ENCODE measurements at places on chromosomes 7 and 10.

- no peak for DNase-seq
Measured at GRCh38 chr10:131093795-131094366, 217.6 kb downstream of the TCERG1L start.

GRCh38 chr7:141012044-141012685, 2.6 kb downstream of the MRPS33 start:
- no peak for DNase-seq

DNA sequence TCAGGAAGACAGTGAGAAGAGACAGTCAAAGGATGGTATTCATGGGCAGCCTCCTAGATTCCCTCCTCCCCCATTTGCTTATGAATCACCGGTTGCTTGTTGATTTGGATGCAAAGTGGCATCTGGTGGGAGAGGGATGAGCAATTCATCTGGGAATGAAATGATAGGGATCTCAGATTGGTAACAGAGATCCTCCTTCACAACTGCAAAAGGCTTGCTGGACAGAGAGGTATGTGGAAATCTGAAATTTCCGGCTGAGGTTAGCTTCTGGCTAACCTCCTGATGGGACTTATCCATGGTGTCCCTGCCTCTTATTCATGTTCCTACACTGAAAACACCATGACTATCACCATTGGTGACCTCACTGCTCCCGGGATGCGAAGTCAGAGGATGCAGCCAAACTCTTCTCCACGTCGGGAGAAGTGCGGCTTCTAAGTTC, 48.4 kb upstream of the PODXL start:
- no peak for DNase-seq

- no peak for DNase-seq
Measured at GRCh38 chr10:130921461-130921860, 390.1 kb downstream of the TCERG1L start.

DNA sequence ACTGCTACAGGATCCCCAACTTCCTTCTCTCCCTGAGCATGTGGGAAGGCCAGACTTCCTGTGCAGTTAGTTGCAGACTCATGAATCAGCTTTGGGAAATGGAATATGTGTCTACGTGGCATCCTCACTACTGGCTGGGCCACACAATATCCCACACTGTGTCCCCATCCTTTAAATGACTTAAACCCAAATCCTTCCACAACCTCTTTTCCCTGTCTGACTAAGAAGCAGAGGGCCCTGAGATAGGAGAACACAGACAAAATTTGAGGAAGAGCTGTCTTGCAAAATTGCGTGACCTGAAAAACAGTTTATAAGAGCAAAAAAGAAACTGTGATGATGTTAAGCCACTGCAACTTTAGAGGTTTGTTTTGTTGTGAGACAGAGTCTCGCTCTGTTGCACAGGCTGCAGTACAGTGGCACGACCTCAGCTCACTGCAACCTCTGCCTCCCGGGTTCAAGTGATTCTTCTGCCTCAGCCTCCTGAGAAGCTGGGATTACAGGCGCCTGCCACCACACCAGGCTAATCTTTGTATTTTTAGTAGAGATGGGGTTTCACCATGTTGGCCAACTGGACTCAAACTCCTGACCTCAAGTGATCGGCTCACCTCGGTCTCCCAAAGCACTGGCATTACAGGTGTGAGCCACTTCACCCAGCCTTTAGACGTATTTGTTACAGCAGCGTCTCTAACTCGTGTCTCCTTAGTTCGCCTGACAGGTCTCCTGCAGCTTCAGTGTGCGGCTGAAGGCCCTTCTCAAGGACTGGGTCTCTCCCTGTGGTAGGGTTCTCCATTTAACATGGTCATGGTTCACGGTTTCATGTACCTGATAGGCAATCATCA, 46.9 kb upstream of the SFMBT2 start:
- DNase-seq: no peak

DNA sequence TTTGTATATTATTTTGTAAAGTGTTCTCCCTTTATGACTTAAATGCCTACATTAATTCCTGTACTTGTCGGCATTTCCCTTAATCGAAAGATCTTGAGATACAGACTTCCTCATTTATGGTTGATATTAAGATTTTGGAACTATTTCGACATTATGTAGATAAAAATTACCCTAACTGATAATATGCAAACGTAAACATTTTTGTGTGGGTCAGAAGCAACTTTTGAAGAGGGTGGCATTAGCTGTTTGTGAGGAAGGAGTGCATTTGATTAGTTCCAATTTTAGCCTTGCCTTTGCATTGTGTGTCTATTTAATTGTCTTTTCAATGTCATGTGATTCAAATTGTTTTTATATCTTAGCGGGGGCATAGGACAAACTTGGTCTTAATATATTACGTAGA, 114.7 kb downstream of the BICC1 start:
- no peak for DNase-seq

GRCh38 chr7:23044581-23044980, 30.7 kb upstream of the HYCC1 start:
- no peak for DNase-seq

GRCh38 chr10:106571192-106571946, 593.1 kb downstream of the SORCS1 start:
- no peak for DNase-seq

- DNase-seq: no peak
Measured at GRCh38 chr7:95493247-95493646, 7.5 kb downstream of the ASB4 start.

DNA sequence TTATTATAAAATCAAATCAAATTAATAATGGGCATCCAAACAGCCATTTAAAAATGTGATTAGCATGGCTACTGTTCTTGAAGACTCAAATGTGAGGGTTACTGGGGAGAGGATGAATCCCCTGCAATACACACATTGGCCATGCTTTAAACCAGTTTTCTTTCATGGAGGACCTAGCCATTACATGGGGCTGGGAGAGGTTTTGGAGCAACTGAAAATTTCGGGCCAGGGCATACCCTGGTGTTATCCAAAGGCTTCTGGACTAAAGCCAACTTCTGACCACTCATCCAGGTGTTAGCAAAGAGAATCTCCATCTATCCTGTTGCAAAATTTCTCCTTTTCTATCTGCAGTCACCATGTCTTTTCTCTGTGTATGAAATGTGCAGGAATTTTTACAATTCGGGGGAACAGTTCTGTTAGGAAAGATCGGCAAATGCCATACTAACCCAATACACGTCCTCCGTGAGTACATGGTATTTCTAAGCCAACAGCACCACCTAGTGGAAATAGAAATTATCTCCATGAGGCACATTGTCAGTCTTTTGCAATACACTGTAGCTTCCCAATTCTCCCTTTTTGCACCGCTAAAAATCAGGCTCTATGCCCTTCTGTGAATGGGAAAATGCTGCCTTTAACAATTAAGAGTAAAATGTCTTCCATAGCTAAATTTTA, 47.0 kb upstream of the ZNF107 start:
- no peak for DNase-seq

DNA sequence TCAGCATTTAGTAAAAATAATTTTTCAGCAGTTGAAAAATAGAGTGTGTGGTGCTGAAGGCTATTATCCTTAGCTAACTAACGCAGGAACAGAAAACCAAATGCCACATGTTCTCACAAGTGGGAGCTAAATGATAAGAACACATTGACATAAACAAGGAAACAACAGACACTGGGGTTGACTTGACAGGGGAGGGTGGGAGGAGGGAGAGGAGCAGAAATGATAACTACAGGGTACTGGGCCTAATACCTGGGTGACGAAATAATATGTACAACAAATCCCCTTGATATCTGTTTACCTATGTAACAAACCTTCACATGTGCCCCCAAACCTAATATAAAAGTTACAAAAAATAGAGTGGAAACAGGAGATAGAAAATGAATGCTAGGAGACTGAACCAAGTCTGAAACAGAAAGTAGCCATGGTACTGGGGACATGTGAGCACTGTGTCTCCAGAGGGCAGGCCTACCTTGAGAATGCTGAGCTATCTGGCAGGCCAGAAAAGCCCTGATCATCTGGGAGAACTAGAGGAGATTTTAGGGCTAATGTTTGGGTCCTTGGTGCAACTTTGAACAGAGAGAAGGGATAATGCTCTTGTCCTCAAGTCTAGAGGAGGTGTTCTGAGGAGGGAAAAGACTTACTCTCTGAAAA, 4.7 kb upstream of the EFCAB10 start:
- no peak for DNase-seq

GRCh38 chr10:119516381-119517234, 25.9 kb downstream of the RGS10 start:
- DNase-seq: no peak

- DNase-seq: no peak
Measured at GRCh38 chr7:46625032-46625431, 704.0 kb upstream of the IGFBP3 start.

All from cortex of kidney (tissue), 1 donor.